ENCODE measurements at places on chromosomes 16 and 17.
A peak's percentile ranks its signal among the peaks of the same experiment; 100 is the strongest.

- no peak for DNase-seq
Measured at GRCh38 chr17:78266231-78266631, 34.8 kb downstream of the TMEM235 start.

DNA sequence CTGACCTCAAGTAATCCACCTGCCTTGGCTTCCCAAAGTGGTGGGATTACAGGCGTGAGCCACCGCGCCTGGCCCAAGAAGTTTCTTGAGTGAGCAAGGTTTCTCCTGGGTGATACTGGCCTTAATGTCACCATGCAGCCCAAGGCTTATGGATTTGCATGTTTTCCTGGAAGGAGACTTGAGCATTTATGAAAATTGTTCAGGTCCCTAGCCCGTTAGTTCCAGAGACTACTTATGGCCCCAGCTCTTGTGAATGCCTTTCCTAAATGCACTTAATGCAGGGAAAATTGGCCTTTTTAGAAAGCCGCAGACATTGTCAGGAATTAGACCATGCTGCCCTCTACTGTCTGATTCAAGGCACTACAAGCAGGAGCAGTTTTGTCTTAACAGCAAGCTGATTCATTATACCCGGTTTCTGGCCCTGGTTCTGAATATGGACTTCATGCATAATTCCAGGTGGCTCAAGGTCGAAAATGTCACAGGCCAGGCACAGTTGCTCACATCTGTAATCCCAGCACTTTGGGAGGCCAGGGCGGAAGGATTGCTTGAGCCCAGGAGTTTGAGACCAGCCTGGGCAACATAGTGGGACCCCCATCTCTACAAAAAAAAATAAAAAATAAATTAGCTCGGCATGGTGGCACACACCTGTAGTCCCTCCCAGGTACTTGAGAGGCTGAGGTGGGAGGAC, 91.3 kb downstream of the SNX29 start:
- no peak for DNase-seq

GRCh38 chr17:57860414-57860999, 10.7 kb upstream of the MRPS23 start:
- no peak for DNase-seq

DNA sequence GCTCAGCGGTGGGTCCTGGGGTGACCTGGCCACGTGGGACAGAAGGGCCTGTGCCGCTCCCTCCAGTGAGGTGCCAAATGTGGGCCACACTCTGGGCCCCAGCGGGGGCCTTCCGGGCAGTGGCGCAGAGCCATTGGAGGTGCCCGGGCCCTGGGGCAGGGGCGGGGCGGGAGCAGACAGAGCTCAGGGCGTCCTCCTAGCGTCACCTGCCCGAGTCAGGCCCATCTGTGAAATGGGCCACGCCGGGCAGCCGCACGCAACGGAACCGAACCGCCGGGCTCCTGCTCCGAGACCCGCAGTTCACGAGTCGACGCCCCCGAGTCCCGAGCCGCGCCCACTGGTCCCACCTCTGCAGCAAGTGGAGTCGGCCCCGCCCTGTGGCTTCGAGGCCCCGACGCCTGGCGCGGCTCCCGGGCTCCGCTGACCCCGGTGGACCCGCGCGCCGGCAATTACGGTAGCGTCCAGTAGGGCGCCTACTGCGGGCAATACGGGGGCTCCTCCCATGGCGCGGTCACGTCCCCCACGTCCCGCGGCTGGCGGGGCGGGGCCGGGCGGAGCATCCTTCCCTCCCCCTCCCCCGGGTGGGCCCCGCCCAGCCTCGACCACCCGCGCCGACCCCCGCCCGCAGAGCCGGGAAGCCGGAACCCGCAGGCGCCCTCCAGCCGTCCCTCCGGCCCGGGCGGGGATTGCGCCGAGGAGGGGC, 1.9 kb downstream of the SLC16A3 start:
- DNase-seq, result no peak

DNA sequence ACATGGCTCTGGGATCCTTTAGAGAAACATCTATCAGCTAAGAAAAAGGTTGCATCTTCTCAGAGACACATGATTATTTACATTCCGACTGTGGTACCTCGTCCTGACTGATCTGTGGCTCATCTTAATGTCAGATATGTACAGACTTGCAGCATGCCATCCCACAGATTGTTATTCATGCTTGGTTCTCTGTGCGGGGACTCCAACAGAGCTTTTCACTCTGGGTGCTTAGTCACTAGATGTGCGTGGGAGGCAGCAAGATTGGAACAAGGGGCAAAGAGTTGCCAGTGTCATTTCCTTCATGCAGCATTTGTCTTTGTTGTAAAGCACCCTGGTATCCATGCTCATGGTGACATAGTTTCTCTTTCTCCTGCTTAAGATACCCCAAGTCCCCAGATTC, 179.1 kb upstream of the CACNG5 start:
- peak; percentile 31 for DNase-seq

DNA sequence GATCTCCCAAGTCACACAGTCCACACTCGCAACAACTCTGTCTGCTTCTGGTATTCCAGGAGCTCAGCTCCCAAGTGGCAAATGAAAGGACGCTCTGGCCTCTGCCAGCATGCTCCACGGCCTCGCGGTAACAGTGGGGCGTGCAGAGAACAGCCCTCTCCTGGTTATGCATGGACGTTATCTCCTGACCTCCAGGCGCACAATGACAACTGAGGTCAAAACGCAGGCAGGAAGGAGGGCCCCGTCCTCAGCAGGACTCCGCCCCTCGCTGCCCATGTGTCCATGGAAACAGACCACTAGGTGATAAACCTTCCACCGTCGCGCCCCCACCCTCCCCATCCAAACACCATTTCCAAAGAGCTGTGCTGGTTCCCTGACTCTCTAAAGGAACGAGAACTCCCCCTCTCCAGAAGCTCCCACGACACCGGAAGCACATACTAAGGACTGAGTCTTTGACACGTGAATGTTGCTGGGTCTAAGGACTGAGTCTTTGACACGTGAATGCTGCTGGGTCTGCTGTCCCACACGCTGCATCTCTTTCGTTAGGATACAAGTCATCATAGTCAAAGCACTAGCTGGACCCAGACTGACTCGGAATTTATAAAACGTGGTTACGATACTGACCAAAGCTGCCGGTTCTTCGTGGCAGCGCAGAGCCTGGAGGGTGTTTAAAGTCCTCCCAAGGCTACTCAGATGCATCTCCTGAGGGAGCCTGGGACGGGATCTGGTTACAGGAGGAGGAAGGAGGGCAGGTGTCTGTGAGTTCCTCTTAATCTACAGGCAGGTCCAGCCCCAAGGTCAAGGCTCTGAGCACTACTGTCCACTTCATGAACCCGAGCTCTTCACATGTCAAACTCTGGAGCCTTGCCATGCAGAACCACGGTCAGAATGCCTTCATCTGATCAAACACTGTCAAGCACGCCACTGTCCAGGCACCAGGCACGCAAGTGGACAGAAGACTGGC, 43.9 kb downstream of the KLHDC4 start:
- DNase-seq, result no peak

DNA sequence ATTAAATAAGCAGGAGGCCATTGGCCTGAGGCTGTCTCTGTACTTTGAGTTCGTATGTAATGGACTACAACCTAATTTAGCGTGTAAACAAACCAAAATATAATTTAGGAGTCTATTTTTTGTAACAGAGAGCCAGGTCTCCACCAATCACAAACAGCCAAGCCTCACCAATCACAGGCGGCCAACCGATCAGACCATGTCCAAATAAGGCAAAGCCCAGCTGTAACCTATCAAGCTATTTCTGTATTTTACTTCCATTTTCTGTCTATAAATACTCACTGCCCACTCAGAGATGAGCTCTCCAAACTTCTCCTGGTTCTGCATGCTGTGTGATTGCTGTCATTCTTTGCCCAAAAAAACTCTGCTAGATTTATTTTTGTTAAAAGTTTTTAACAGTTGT, 322.7 kb downstream of the NPIPA8 start:
- DNase-seq, result no peak

GRCh38 chr16:13463619-13464018, 456.3 kb upstream of the ERCC4 start:
- no peak for DNase-seq

DNA sequence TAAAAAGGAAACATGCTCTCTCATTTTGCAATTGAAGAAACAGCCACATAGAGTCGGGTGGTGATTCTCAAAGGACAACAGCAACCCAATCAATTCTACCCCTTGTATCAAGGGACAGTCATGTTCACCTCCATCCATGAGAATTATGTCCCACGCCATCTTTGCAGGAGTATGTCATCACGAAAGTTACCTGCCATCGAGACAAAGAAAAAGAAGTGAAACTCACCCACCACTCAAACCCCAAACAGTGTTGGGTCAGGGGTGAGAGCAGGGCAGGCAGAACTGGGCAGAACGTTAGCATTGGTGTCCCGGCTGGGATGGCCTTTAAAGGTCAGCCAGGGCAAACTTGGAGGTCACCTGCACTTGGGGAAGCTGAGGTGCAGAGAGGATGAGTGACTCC, 24.2 kb upstream of the HNF1B start:
- no peak for DNase-seq

GRCh38 chr16:73916829-73917594, 379.6 kb upstream of the PSMD7 start:
- no peak for DNase-seq

DNA sequence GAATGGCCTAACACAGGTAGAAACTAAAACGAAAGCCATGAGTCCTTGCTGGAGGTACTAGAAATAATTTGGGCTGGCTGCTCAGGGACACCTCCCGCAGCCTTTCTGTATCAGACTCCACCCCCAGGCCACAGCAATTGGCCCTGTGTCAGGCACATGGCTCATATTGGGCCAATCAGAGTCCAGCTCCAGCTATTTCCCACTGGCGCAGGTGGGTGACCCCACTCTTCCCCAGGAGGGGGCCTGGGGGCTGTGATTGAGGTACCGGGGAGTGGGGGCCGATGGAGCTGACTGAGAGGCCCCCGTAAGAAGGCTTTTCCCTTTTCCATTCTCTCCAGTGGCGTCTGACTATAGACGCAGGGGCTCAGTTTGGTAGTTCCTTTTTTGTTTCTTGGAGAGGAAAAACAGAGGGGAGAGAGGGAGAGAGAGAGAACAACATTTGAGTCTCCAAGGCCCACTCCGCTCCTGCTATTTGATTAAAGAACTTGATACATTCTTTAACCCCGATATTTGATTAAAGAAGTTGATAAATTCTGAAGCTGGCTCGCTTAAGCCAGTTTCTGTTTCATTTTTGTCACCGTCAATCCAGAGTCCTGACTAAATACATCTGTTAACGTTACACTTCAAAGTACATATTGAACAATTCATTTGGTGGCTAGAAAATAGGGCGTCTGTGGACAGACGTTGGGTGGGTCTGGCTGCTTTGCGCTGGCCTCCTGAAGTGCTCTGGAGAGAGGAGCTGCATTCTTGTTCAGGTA, 26.3 kb downstream of the FOXL1 start:
- no peak for DNase-seq

GRCh38 chr16:84379709-84380362, 11.5 kb downstream of the ATP2C2 start:
- DNase-seq, result no peak

- no peak for DNase-seq
Measured at GRCh38 chr17:10337976-10338375, 34.8 kb downstream of the MYH13 start.

- DNase-seq, result no peak
Measured at GRCh38 chr17:33373273-33373672, 80.2 kb upstream of the ASIC2 start.

- peak; percentile 66 for DNase-seq
Measured at GRCh38 chr16:67514382-67514828, 14.2 kb upstream of the RIPOR1 start.

GRCh38 chr16:57621521-57622271, 6.7 kb upstream of the ADGRG1 start:
- DNase-seq, result no peak

DNA sequence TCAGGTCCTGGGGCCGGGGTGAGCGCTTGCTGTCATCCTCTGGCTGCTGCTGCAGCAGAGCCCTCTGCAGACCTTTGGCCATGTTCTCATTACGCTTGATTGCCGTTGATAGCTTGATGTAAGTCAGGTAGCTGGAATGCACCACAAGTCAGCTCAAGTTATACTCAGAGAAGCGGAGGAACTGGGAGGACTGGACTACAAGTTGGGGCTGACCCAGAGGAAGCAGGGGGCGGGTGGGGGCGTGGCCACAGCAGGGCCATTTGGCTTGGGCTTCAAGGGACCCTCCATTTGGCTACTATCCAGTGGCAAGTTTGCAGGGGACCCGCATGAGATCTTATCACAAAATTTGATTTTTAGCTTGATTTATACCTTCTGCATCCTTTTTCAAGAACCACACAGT, 19.0 kb upstream of the EVPL start:
- DNase-seq, result no peak

DNA sequence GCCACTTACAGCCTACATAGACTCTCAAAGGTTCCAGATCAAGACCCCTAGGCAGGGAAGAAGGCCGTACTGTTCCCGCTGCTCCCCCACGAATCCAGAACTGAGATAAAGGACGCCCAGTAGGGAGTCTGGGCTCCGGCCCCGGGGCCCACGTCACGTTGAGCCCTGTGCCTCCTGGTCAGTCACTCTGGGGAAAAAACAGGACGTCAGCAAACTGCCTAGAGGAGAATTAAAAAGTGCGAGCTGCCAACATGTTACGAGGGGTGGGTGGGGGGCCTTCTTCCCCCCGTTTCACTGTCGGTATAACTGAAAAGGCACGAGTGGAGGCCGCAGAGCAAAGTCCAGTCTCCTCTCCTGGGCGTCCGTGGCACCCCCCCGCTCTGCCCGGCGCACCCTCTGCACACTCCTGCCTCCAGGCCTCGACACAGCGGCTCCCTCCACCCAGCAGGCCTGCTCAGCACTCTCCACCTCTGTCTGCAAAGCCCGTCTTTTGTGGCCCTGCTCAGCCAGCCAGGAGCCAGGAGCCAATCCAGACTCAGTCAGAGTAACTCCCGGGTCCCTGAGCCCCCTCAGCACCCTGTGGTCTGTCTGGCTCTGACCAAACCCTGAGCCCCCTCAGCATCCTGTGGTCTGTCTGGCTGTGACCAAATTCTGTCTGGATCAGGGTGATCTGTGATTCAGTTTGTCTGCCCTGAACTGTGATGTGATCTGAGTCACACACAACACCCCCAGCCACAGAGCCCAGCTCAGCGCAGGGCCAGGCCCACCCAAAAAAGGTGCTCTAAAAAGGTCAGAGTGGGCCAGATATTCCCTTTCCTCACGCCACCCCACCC, 6.2 kb downstream of the ITGAE start:
- DNase-seq, result peak; percentile 23

DNA sequence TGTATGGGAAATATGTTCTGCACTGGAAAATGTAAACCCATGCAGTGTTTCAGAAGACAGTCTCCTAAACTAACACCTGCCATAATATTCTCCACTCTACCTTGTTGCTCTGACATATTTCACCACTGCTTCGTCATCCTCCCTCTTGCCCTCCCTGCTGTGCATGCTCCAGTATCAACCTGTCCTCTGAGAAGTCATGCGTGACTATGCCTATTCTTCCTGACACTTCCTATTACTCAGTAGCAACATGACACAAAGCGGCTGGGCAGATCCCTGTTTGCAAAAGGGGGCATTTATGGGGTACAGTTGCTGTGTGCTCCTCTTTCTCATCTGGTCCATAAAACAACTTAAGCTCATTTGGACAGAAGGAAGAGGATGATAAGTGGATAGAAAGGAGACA, 805.6 kb upstream of the EEF2KMT start:
- no peak for DNase-seq

- DNase-seq, result no peak
Measured at GRCh38 chr17:37116671-37117185, 168.0 kb downstream of the AATF start.

All from stimulated activated CD8-positive, alpha-beta memory T cell treated with anti-CD3 and anti-CD28 coated beads, Interleukin-4, amount 100 ng/mL, for 4 hours (primary cell).